Activated CD8-positive, alpha-beta memory T cell treated with anti-CD3 and anti-CD28 coated beads for 48 hours (primary cell): ENCODE measurements at places on chromosomes 2 and 18.

- no peak for DNase-seq
Observed at GRCh38 chr18:36365836-36366775, 68.6 kb downstream of the FHOD3 start.

DNA sequence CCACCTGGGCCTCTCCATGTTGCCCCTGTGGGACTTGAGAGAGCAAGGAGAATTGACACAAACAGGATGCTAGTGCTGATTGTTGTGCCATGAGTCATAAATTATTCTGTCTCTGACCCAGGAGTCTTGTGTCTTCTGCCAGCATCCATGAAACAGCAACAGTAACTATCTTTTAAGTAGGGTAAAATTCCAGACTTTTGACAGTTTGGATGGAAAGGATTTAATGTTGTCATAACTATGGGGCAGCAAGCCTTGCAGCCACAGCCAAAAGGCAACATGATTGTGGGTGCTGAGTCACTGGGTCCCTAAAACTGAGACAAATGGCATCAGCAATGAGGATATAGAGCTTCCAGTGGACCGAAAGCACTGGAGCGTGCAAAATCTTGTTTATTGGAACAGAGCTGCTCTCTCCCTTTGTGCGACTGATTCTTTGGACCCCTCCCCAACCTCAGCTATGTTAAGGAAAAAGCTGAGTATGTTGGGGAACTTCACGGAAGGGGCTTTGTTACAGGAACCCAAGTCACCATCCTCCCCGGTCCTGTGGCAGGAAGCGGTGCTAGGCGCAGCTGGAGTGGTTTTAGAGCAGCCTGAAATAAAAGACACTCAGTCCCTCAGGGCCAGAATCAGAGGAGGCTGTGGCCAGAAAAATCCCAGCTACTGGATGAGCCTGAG is 9.6 kb upstream of the ITPRIPL1 start:
- DNase-seq, result no peak

- DNase-seq, result no peak
Observed at GRCh38 chr2:105782123-105782522, 37.4 kb downstream of the NCK2 start.

DNA sequence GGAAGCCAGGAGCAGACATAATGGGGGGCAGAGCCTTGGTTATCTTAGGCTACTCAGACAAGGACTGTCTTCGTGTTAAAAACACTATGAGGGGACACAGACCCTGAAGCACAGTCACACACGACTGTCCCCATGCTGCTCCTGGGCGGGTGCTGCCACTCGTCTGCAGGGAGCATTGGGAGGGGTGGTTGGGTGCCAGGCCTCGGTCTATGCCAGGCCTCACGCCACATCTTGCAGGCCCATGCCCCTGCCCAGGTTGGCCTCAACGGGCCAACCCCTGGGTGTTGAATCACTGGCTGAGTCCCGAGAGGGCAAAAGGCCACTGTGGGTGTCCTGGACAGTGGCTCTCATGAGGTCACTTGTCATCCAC is 97.9 kb downstream of the USP40 start:
- DNase-seq, result no peak

- no peak for DNase-seq
Observed at GRCh38 chr18:41858761-41859555, 96.1 kb upstream of the PIK3C3 start.

DNA sequence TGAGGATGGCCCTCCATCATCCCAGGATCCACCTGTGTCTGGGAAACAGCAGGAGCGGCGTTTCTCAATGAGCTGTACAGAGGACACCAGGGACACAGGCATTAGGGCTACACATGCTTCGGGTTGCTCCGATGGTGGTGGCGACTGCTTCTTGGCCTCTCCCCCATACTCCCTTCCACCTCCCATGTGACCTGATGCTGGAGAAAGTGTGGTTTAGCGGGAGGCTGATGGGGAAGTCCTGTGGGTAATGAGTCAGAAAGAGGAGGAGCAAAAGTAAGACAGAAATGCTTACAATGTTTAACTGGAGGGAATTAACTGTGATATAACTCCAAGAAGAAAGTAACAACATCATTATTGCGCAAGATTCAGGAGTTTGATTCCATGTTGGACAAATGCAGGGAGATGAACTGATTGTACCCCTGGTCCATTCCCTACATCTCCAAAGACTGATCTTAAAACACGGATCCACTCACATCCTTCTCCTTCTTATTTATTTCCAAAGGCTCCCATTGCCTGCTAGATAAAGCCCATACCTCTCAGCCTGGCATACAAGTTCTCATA is 186.6 kb downstream of the NRP2 start:
- no peak for DNase-seq

GRCh38 chr2:239762106-239762505 is 263.0 kb downstream of the NDUFA10 start:
- DNase-seq, result no peak

DNA sequence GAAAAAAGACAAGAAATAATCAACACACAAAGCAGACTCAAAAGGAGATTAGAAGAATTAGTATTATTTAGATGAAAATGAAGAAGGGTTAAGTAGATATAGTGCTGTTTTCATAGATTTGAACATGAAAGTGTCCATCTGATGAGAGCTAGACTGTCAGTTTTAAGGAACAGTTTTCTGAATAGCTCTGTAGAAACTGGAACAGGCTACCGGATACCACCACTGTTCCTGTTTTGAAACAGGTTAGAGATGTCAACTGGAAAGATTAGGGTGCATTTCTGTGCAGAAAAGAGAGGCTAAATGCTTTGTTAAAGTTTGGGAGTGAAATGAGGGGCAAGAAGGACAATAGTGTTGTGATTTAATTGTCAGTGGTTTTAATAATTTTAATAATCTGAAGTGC is 908.8 kb downstream of the CNTNAP5 start:
- DNase-seq, result no peak

GRCh38 chr2:181005809-181006208 is 25.4 kb downstream of the UBE2E3 start:
- DNase-seq, result no peak

DNA sequence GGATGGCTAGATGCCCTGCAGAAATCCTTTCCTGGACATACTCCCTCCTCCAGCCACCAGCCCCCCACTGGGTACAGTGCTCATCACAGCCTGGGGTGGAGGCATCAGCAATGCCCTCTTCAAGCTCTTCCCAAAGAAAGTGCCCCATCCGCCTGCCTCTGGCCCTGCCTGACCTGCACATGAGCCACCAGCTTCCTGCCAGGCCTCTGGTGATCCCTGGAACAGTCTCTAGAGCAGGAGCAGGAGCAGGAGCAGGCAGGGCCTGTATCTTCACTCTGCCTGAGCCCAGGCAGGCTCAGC is 54.1 kb upstream of the CAB39 start:
- no peak for DNase-seq

GRCh38 chr2:50584185-50584584 is 447.7 kb downstream of the NRXN1 start:
- no peak for DNase-seq

GRCh38 chr2:237196409-237196808 is 110.7 kb downstream of the COPS8 start:
- DNase-seq, result no peak

DNA sequence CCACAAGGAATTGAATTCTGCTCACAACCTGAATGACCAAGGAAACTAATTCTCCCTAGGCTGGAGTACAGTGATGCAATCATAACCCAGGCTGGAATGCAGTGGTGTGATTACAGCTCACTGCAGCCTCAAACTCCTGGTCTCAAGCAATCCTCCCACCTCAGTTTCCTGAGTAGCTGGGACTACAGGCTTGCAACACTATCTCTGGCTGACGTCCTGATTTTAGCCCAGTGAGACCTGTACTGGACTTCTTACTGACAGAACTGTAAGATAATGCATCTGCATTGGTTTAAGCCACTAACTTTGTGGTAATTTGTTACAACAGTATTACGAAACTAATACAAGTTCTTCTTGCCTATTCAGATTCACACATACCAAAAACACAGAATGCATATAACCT is 9.5 kb upstream of the KDSR start:
- no peak for DNase-seq

GRCh38 chr18:27627927-27628326 is 442.8 kb upstream of the CHST9 start:
- DNase-seq, result no peak

DNA sequence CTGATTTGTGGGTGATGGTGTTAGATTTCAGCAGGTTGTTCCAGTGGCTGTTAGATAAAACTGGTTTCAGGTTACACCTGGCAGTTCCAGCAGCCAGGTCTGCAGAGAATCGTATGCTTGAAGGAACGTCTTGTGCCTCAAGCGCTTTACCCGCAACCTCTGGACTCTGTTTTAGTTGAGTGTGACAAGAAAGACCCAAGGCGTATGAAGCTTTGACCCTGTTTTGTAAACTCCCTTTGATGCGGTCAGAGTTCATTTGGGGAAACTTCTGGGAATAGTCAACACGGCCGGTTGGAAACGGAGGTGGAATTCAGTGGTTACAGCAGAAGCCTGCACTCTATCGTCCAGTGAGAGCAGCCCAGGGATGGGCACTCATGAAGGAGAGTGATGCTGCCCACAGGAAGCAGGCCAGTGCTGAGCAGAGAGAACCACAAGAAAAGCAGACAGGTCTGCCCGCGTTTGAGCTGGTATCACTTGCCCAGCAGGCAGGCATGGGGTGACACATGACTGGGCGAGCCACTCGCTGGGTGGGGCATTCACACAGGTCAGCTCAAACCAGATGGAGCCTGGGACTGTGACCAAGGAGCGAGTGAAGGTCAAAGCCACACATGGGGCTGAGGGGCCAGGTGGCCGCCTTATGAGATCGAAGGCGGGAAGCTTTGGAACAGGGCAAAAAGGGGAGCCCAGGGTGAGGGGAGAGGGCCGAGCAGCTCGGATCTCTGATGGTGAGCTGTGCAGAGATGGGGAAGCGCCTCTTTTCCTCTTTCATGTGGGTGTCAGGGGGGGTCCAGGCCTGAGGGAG is 99.6 kb upstream of the MBOAT2 start:
- no peak for DNase-seq

DNA sequence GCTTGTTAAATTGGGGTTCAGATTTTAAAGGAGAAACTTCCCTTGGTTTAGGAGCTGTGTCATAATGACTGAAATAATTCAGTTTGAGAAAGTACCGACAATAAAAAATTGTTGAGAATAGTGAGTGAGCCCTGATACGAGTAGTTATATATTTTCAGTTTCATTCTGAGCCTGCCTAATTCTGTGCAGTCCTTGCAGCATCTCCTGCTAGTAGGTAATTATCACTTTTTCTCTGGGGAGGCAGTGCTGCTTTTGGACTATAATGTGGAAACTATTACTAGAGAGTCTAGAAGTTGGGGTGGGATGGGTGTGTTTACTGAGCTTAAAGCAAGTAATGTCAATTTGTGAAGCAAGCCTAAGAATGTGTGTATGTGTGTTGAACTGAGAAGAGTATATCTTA is 21.7 kb downstream of the ZNF638 start:
- no peak for DNase-seq

DNA sequence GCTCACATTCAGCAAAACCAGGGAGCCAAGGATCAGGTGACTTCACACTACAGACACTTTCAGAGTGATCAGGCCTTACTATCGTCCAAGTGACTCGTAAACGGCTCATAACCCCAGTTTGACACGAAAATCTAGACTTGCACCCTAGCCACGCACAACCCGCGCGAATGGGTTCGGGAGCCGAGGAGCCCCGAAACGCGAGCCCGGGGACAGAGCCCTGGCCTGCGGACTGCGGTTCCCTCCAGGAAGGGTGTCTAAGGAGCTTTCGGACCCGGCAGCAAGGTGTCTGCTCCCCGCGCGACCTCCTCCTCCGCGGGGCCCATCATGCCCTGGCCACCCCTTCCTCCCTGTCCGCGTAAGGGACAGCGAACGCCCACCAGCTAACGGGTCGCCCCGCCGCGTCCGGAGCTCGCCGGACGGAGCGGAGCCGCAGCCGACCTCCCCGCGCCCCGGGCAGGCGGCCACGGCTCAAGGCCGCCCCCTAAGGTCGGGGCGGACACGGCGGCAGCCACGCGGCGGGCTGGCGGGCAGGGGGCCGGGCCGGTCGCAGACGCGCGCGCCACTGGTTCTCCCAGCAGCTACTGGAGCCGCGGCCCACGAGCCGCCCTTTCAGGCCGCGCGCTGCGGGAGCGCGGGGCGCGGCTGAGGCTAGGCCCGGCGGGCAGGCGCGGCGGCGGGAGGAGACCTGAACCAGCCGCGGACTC is 575 bp downstream of the ATL2 start:
- DNase-seq, result peak; percentile 45

DNA sequence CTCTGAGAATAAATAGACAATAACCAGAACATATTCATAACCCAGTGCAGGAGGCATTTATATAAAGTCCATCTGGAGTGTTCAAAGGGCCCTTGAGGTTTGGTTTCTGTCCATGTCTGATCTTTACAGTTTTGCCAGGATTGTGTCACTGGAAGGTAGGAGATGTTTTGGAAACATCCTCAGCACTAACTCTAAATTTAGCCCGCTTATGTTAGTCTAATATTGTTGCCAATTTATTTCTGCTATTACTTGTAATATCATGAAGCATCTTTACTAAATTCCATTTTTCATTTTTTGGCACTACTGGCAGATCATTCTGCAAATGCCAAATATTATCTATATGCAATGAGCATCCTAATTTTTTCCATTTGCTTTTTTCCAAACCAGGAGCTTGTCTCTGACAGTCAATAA is 22.4 kb upstream of the REV1 start:
- no peak for DNase-seq

DNA sequence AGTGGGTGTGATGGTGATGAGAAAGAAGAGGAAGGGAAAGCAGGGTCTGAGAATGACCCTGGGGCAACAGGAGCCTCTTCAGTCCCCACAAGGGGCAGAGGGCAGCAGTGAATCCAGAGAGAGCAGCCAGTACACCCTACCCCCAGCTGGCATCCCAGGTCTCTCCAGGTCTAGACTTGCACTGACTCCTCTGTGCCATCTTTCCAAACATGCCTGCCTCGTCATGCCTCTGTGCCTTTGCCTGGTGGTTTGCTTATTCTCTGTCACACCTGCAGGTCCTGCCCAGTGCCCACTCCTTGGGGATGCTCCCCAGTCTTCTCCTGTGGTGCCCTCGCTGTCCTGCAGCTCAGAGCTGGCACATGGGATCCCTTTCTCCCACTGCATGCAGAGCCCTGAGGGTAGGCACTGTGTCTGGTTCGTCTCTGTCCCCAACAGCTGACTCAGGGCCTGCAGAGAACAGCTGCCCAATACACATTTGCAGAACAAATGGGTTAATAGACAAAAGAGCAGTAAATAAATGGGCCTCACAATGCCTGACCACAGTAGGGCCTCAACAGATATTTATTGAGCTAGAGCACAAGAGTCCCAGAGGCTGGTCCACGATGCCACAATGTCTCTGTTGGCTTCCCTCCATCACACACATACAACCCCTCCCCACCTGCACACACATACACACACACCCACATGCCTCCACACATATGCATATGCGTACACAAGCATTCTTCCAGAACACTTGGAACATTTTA is 89.8 kb downstream of the HS1BP3 start:
- no peak for DNase-seq

DNA sequence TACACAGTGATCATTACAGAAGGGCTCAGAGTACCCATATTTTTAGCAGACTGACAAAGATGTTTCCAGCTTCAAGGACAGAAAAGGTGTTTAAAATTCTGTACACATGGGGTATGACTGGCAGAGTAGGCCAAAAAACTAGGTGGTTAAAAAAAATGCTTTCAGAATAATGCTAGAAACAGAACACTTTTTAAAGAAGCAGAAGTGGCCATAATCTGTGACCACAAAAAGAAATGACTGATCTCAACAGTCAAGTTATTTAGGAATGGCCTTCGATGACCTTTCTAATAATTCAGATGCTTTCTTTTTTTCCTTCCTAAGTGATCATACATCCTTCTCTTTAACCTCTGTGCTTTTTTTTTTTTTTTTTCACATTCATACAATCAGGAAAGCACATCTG is 4.1 kb upstream of the AQP4 start:
- DNase-seq, result no peak

GRCh38 chr2:134375935-134376334 is 122.1 kb downstream of the MGAT5 start:
- no peak for DNase-seq

GRCh38 chr2:97739020-97739892 is 25.9 kb downstream of the ZAP70 start:
- DNase-seq, result no peak
